Activated CD4-positive, alpha-beta T cell treated with anti-CD3 and anti-CD28 coated beads, Interleukin-2, amount 10 ng/mL, durations not matched to agents 24 days and 14 days (primary cell): ENCODE measurements at places on chromosomes 7 and 10.

- DNase-seq: no peak
Measured at GRCh38 chr10:110461530-110461929, 36.2 kb upstream of the DUSP5 start.

DNA sequence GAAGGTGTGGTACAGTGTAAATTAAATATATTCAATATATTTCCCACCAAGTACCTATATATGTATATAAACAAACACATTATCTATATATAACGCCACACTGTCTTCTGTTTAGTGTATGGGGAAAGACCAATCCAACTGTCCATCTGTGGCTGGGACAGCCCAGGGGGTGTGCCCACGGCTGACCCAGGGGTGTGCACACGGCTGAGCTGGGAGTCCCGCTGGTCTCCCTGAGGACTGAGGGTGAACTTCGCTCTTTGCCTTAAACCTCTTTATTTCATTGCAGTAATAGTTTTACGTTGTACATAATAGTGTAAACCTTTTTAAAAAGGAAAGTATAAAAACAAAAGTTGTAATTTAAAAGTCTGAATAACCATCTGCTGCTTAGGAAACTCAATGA is 6.3 kb downstream of the EN2 start:
- DNase-seq: no peak

DNA sequence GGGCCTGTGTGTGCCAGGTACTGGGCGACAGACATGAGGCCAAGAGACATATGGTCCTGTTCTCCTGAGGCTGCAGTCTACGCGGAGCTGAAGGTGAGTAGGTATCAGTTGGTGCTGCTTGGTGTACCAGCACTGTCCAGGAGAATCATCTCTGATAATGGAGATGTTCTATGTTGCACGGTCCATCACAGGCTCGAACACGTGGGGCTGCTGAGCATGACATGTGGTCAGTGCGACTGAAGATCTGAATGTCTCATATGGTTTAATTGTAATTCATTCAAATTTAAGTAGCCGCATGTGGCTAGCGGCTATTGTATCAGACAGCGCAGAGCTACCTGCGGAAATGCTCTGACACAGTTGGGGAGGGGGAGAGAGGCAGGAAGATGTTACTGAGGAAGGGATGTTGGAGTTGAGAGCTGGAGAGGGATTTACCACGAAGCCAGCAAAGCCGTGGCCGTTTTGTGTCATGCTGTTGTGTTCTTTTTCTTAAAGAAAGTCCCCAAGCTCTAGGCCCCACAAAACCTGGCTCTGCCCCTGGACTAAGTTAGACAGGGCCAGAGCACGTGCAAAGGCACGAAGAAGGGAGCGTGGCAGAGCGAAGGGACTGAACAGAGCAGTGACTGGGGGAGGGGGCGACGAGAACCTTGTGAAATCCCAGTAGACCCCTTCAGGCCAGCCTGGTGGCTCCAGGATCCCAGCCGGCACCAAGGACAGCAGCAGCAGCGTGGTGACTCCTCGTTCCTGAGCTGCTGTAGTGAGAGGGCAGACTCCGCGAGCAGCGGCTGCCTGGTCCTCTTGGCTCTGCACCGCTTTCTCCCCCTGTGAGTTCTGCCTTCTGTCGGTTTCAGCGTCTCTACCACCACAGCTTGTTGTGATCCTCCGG is 20.0 kb downstream of the SMKR1 start:
- DNase-seq: no peak

- no peak for DNase-seq
Measured at GRCh38 chr10:76946270-76946669, 691.3 kb downstream of the KCNMA1 start.

GRCh38 chr10:12938271-12938670 is 63.2 kb downstream of the CCDC3 start:
- DNase-seq: no peak

DNA sequence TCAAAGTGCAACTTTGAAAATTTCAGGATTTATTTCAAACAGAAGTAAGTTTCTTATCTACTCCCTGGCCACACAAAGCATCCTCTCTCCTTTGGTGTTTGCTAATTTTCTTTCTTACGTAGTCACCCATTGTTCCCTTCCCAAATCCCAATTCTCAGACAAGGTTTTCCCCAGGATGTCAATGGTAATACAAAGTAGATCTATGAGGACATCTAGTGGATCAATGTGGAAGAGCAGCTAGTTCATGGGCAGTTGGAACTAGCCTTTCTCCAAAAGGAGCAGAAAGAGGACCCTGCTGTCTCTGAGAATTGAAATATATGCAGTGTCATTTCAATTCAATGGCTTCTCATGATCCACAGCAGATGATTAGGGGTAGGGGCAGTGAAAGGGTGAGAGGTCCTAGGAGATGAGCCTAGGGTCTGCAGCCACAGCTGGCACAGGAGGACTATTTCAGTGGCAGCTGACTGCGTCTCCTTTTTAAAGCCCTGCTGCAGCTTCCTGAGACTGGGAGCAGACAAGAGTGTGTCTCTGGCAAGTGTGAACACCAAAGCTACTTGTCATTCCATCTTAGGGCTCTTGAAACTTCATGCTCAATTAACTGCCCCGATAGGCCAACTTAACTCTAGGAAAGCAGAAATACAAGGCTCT is 632.6 kb downstream of the KCNMA1 start:
- peak; percentile 58 for DNase-seq

DNA sequence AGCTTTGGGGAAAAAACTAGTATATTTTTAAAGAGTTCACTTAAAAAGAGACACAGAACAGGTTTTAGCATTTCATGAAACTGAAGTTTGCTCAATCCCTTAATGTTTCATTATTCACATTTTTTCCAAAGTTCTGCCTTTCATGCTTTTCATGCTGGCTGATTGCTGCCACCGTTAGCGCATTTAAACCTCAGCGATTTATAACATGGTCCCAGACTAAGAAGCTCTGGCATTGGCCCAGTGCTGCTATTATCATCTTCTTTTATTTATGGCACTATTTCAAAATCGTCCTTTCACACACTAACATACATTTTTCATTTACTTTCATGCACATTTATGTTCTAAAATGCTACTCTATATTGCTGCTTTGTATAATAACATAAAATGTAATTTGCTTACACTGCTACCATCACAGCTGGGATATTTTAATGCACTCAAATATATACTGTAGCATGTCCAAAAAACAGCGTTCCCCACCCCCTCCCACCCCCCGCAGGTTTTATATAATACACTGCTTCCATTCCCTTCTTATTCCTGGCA is 141.9 kb downstream of the MPP7 start:
- DNase-seq: no peak

GRCh38 chr10:106771154-106771553 is 393.4 kb downstream of the SORCS1 start:
- no peak for DNase-seq

DNA sequence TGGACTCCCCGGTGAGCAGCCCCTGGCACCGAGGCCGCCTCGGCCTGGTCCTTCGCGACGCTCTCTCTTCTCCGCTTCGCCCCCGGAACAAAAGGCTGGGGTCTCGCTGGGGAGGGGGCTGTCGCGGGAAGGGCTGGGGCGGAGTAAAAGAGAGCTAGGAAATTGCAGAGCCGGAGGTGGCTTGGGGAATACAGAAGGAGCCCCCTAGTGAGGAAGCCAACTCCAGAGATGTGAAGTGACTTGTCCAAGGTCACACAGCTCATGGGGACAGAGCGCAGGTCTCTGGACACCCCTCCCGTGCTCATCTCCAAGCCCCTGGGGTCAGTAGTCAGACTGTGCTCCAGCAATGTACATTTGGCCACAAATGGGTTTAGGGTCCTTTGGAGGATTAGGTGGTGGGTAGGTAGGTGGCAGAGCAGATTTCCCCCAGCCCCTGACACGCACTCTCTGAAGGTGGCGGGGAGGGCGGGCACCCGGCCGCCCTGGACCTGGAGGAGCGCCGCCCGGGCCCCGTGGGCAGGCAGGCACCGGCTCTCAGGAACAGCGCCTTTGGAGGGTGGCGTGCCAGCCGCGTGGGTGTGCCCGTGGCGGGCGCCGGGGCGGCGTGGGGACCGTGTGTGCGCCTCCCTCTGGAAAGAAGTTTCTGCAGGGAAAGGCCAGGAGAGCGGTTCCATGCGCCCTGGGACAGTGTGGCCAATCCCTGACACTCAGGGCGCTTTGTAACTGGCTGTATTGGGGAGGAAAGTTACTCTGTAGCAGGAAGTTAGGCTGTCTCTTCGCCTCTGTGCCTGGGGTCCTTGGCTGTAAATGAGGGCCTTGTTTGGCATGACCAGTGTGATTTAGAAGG is 910 bp downstream of the WIPF3 start:
- no peak for DNase-seq

- DNase-seq: no peak
Measured at GRCh38 chr10:88531392-88532052, 51.6 kb downstream of the RNLS start.

GRCh38 chr10:99785646-99786045 is 3.2 kb downstream of the ABCC2 start:
- no peak for DNase-seq

GRCh38 chr10:35852721-35853120 is 210.6 kb upstream of the FZD8 start:
- DNase-seq: no peak

GRCh38 chr10:96666741-96667140 is 53.6 kb downstream of the PIK3AP1 start:
- DNase-seq: no peak

GRCh38 chr7:73896454-73896853 is 35.5 kb downstream of the TMEM270 start:
- no peak for DNase-seq

- no peak for DNase-seq
Measured at GRCh38 chr10:101670635-101671034, 24.3 kb downstream of the FBXW4 start.
